Right ventricle myocardium inferior (tissue), 1 donor: ENCODE measurements at places on chromosomes 3 and 15.

GRCh38 chr3:149936812-149937230 is 33.9 kb downstream of the PFN2 start:
- peak; percentile 50 for DNase-seq

- DNase-seq, result no peak
These were observed 71.6 kb downstream of the FLNB start for GRCh38 chr3:58079773-58080172.

DNA sequence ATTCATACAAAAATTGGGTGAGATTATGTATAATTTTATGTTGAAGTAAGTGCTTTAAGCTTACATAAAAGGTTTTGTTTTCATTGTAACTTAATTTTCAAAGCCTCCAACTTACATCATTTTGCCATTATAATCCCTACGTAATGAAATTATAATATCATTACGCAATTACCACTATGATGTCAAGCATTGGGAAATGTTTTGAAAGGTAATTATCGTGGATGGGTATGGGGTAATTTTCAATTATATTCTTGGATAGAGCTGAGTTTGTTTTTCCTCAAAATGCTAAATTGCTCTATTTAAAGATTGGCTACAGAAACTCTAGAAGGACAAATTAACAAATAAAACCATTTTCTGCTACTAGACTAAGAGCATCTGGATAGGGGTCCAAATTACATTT is 80.2 kb upstream of the FAM3D start:
- DNase-seq, result no peak

GRCh38 chr15:51625236-51625635 is 2.7 kb upstream of the DMXL2 start:
- no peak for DNase-seq

DNA sequence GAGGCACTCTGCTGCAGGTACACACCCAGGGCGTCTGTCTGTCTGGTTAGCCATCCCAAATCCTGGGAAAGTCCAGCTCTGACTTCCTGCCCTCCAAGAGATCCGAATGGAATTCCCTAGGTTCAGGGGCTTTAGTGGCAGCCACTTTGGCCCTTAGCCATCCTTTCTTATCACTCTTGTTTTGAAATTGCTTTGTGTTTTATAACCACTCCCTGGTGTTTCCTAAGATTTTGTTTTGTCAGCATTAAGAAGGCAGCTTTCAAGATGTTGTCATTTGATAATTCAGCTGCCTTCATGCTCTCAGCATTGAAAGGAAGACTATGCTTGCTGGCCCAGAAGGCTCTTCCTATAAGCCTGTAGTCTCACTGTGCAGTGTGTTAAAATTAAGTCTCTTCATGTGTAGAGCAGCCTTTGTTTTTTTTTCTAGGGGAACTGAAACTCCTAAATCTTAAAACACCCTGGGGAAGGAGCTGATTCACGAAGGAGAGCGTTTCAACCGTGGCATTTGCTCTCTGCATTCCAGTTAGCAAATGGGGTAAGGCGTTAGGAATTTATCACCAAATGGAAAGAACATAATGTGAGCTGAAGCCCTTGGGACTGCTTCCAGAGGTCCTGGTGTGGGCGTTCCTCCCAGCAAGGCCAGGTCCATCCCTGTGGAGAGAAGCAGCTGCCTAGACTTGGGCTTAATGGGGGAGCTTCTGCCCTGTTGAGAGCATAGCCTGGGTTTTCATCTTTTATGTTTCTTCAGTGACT is 14.2 kb upstream of the CLEC3B start:
- DNase-seq, result peak; percentile 80

- no peak for DNase-seq
These were observed 270.0 kb upstream of the TPRG1 start for GRCh38 chr3:188901671-188902287.

DNA sequence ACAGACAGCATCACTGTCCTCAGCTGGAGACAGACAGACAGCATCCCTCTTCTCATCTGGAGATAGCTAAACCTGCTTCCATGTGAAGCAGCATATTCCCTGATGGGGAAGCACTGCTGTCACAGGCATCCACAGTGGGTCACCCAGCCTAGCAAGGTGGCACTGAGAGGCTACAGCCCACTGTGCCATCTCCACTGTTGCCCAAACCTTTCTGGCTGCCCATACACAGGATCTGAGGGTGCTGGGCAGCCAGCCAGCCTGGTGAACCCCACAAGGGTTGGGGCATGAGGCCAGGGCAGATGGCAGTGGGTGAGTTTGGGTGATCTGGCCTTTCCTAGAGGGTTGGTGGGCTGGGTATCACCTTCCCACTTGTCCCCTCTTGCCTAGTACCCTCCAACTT is 11.7 kb downstream of the CHST13 start:
- no peak for DNase-seq

- DNase-seq, result no peak
These were observed 15.0 kb downstream of the NEK10 start for GRCh38 chr3:27354161-27354560.

DNA sequence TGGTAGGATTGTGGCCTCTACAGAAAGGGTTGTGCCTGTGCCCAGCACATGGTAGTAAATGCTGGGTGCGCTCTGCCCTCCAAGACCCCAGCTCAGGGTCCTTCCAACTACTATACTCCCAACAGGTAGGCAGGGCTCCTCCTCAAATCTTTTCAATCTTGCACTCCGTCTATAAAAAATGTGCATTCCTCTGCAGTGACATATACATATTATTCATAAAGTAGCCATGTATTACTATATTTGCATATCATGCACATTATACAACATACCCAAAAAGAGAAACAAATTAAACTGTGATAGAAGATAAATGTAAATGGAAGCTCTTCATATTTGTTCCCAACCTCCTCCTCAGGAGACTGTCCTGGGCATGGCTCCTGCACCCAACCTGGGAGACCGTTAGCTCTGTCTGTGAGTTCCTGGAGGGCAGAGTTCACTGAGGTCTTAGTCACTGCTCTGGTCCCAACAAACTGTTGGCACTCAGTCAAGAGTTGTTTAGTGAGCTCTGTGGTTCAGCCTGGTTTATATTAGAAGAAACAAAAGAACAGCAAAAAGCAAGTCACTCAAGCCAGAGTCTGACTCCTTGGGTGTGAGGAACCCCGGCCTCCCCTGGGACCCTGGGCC is 47.7 kb upstream of the GRIP2 start:
- no peak for DNase-seq

DNA sequence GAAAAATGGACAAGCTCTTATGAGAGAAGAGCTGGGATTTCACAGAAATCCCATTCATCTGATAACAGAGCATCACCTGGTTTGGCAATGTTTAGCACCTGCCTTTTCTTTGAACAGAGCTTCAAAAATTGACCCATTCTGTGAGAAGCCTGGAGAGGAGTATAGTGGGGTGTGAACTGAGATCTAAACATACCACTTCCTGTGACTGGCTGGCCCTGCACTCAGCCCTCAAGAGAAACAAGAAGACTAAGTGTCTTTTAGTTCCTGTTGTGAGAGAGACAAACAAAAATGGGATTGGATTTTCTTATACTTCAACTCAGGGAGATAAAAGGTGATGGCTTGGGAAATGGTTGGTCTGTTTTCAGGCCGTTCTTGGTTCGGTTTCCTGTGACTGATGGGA is 1060.2 kb downstream of the ROBO1 start:
- DNase-seq, result no peak

DNA sequence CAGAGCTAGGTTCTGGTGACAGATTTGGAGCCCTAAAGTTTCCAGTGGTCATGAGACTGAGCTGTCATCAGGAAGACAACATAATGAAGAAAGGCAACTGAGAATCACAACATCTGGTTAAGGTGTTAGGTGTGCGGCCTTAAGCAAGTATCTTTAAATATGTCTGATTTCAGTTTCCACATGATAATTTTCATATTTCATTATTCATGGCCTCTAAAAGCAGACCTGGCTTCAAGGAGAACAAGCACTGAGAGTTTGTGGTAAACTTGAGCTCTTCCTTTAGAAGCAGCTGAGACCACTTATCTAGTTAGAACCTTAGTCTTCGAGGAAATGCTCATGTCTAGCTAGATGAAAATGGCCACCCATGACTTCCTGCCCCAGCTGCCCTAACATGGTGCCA is 25.7 kb upstream of the MYLK start:
- no peak for DNase-seq

- no peak for DNase-seq
These were observed 26.6 kb downstream of the EIF1B start for GRCh38 chr3:40336101-40336500.

DNA sequence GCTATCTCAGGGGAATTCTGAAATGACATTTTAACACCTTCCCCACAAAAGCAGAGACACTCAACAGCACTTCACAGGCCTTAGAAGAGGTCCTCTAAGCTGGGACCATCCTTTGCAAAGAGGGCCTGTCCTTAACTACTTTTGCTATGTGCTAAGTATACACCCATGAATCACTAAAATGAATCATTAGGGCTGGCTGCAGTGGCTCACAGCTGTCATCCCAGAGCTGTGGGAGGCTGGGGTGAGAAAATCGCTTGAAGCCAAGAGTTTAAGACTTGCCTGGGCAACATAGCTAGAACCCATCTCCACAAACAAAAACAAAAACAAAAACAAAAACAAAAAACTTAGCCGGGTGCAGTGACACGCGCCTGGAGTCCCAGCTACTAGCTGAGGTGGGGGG is 53.9 kb upstream of the MELTF start:
- DNase-seq, result no peak

GRCh38 chr3:133494469-133494868 is 79.0 kb upstream of the CDV3 start:
- no peak for DNase-seq

GRCh38 chr3:65439641-65440284 is 599.0 kb downstream of the MAGI1 start:
- no peak for DNase-seq

- DNase-seq, result no peak
These were observed 4.5 kb downstream of the EIF3J start for GRCh38 chr15:44541282-44541958.

DNA sequence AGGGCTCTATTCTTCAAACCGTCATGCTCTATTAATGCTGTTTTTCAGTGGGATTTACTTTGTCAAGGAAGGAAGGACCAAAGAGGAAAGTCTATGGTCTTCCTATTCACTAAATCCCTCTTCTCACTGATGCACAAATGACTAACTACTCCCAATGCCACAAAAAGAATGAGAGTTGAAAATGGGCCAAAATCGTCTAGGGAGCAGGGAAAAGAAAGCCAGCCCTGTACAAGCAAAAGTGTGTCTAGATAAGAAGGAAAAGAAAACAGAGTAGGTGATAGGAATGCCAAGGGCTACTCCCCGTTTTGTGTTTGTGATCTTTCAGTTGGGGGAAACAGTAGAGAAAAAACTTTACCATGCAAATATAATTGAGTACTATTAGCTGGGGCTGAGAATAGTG is 97.2 kb upstream of the TMCO5A start:
- no peak for DNase-seq

GRCh38 chr3:31213869-31214486 is 318.7 kb upstream of the STT3B start:
- no peak for DNase-seq

DNA sequence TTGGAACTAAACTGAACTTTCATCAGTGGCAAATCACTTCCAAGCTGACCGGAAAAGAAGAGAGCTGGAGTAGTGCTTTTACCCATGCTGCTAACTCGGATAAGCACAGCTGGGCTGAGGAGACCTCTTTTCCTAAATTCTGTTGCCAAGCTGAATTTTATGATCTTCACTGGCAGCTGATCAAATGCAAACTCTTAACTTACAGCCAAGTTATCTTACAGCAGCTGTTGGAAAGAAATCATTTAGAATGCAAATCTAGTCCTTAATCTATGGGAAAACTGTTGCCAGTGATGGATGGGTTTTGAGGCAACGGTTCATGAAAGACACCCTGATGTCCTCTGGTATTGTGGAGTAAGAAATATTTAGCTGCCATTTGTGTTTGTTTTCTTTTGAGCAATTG is 216.5 kb downstream of the ZNF385D start:
- DNase-seq, result no peak

DNA sequence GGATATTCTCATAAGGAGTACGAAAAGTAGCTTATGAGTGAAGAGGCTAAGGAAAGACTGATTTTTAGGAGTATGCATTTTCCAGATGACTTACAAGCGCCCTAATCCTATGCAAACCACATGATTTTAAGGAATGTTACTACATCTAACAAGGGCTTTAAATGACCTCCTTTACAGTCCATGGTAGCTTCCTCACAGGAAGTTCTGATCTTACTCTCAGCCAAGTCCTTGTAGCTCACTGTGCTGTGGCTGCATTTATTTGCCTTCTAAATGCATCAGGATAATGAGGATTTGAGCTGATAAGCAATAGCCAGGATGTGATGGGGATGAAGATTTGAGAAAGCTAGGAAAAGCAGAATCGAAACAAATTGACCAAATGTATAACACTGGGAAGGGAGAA is 896.0 kb downstream of the MCTP2 start:
- no peak for DNase-seq

GRCh38 chr3:141454906-141455602 is 31.8 kb upstream of the RASA2 start:
- DNase-seq, result no peak

- DNase-seq, result no peak
These were observed 480.9 kb downstream of the ZIC1 start for GRCh38 chr3:147890114-147890513.

GRCh38 chr15:57675481-57676181 is 30.9 kb upstream of the POLR2M start:
- no peak for DNase-seq

DNA sequence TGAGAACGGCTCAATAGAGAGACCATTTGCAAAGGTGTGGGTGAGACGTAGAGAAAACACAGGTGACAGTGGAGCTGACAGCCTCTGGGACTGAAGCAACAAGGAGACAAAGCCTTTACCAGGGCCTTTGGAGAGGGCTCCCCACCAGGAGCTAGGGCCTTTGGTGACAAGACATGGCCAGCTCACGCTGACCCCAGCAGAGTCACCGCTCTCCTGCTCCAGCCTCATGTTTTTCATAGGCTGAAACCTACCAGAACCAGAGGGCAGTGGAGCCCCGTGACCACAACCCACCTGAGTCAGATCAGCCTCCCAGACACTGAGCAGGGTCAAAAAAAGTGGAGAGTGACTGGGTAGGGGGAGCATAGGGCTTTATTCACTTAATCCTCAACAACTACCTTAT is 214.7 kb downstream of the SHQ1 start:
- no peak for DNase-seq

DNA sequence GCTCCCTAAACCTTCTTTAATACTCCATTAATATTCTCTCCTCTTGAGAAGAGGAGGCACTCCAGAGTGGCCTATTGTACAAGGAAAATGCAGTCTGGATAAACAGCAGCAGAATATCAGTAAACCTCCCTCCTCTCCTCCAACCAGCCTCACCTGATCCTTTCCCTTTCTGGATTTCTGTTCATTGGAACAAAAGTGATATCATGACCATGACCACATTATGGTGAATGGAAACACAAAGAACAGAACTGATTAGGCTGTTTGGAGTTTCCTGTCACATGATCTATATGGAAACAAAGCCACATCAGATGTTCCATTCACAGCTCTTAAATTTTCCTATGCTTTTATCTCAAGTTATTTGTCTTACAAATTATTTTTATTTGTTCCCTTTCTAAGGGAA is 14.6 kb downstream of the C2CD4B start:
- DNase-seq, result no peak
